ENCODE measurements at places on chromosomes 3 and 15.

DNA sequence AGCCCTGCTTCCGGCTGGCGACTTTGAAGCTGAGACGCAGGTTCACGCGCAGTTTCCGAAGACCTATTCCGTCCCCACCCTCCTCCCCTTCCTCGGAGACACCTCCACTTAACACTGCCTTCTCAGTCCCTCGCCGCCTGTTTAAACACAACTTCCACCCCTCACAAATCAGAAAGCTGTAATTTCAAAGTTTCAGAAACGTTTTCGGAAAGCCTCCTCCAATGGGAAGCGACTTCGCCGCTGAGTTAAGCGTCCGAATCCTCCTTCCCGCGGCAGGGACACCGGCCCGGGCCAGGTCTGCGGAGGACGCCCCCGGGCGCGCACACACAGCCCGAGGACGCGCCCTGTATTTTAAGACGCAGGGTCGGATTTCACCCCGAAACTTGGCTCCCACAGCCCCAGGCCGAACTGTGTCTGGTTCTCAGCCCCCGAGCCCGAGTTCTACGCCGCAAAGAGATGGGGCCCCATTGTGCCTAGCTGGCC is 559 bp upstream of the LRRN1 start:
- peak; percentile 43 for DNase-seq

DNA sequence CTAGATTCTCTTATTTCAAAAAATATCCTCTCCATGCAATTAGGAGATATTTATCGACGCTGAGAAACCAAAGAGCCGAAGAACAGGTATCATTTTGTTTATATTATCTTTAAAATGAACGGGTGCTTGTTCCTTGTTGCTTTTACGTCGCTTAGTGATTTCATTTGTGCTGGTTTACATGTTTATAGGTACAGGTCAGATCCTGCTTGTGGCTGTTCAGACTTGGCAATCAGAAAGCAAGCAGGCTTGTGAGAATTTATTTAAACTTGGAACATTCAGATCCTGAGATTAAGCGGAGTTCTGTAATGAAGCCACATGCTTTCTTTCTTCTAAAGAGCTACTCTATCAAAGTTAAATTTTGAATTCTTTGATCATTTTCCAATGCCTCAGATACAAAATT is 43.0 kb upstream of the ATP2C1 start:
- no peak for DNase-seq

- DNase-seq, result no peak
Observed at GRCh38 chr3:13051066-13051465, 22.2 kb downstream of the IQSEC1 start.

- no peak for DNase-seq
Observed at GRCh38 chr3:54630101-54630623, 297.7 kb downstream of the LRTM1 start.

DNA sequence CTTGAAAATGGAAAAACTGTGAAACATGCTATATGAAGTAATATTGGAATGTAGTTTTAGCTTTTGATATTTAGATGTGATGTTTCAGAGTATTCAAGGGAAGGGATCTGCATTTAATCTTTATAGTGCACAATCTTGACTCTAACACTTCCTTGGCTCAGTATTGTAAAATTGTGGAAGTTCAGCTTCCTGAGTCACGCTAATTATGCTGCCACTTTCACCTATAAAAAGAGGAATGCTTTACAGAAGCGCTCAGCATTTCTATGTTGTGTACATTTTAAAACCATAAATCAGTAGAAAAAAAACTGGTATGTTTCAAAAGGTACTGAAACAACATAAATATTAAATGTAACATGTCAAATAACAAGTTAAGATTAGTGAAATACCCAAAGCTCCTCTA is 32.6 kb downstream of the SERPINI2 start:
- DNase-seq, result no peak

GRCh38 chr15:98522127-98522526 is 126.2 kb upstream of the IGF1R start:
- DNase-seq, result no peak

DNA sequence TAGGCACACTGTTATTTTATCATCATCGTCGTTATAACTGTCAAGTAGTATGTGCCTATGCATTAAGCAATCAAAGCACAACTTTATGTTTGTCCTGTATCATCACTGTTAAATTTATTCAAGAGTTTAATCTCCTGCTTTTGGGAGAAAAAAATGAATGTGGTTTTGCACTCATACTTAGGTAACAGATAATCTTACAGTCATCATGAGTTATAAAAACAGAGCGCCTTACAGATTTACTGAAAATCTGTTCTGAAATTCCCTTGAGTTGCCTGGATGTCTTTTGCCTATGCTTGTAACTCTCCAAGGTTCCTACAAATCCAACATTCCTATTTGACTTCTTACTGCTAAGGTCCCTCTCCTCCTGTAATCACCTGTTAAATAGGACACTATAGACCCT is 307.3 kb downstream of the ZIC4 start:
- DNase-seq, result no peak

- no peak for DNase-seq
Observed at GRCh38 chr3:50447290-50447840, 56.1 kb downstream of the CACNA2D2 start.

- DNase-seq, result no peak
Observed at GRCh38 chr3:127552038-127552437, 38.5 kb downstream of the TPRA1 start.

GRCh38 chr15:71705151-71705550 is 105.2 kb upstream of the NR2E3 start:
- no peak for DNase-seq

GRCh38 chr3:100269001-100269400 is 8.2 kb downstream of the TBC1D23 start:
- DNase-seq, result no peak

DNA sequence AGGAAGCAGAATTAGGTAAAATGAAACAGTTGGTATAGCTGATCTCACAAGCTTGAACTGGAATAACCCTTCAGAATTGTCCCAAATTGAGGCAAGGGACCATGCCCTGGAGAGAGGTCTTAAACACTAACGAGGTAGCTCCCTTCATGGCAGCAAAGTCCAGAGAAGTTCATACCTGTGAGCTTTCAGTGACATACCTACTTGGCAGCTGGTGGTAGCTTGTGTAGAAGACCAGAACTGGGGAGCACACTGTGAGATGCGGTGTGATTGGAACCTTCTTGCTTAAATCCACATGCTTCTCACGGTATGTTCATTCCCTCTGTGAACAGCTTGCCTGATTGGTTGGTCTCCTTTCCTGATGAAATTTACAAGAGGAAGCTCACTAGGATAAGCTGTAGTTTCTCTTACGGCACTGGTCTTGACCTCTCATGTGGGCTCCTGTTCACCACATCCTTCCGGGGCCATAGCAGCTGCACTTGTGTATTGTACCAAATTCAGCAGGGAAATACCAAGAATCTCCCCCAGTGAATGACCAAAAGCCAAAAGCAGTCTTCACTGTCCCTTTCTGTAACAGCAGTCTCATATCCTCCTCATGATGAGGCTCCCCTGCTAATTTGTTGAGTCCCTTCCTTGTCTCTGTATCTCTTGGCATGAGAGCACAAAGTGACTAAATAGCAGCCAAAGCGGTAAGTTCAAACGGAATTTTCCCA is 483.7 kb upstream of the FRG2C start:
- DNase-seq, result no peak

DNA sequence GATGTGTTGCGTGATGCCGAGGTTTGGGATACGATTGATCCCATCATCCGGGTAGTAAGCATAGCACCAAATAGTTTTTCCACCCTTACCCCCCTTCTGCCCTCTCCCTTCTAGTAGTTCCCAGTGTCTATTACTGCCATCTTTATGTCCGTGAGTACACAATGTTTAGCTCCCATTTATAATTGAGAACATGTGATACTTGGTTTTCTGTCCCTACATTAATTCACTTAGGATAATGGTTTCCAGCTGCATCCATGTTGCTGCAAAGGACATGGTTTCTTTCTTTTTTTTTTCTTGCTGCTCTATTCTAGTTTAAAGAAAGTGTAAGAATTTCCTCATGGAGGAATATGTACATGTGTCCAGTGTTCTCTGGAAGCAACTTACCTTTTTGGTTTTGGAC is 51.8 kb downstream of the NSUN3 start:
- DNase-seq, result no peak

DNA sequence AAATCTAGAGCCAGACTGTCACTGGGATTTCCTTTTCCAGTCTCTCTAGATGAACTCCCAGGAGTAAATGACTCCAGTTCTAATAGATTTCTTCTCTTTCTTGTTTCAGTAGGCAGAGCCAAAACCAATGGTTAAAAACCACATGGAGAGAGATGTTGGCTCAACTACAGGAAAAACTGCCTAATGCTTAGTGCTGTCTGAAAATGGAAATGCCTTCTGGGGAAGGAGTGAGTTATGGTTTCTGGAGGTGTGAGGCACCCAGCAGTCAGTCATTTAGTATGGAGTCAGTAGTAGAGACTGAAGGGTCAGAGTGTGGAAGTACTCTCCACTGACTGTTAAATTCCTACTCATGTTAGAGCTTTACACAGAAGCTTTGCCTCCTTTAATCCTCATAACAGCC is 136.7 kb downstream of the CCNL1 start:
- no peak for DNase-seq

DNA sequence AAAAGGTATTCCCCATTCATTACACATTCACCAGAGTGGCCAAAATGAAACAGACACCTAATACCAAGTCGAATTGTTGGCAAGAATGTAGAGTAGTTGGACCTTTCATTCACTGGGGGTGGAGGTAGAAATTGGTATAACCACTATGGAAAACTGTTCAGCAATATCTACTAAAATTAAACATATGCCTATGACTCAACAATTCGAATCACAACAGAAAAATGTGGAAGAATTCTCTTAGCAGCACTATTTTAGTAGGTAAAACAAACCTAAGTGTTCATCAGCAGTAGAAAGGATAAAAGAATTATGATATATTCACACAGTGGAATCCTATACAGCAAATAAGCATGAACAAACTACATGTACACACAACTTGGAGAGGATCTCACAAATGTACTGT is 30.6 kb downstream of the POLG start:
- DNase-seq, result no peak

GRCh38 chr3:114586119-114586518 is 292.3 kb downstream of the TIGIT start:
- no peak for DNase-seq

DNA sequence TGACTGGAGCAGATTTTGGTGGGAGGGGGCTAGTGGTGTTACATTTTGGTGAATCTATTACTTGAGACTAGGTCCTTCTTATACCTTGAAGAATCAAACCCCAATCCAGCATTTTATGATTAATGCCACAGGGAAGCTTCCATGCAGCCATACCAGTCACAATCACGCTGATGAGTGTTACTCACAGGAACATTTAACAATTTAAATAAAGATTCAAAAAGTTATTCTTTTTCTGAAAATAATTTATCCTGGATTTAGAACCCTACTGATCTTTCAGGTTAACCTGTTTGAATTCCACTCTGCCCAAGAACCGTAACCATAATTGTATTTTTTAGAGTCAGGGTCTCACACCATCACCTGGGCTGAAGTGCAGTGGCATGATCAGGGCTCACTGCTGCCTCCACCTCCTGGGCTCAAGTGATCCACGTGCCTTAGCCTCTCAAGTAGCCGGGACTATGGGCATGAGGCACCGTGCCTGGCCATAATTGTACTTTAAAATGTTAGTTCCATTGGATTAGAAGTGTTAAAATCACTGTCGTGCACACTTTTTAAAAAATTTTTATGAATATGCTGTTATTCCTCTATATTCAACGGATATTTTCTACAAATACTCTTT is 929 bp upstream of the MTMR10 start:
- DNase-seq, result no peak

GRCh38 chr3:82080261-82080660 is 318.8 kb upstream of the GBE1 start:
- no peak for DNase-seq

GRCh38 chr15:81480645-81481053 is 106.6 kb upstream of the TMC3 start:
- DNase-seq, result peak; percentile 27

GRCh38 chr3:134150476-134150875 is 100.2 kb downstream of the RYK start:
- no peak for DNase-seq

DNA sequence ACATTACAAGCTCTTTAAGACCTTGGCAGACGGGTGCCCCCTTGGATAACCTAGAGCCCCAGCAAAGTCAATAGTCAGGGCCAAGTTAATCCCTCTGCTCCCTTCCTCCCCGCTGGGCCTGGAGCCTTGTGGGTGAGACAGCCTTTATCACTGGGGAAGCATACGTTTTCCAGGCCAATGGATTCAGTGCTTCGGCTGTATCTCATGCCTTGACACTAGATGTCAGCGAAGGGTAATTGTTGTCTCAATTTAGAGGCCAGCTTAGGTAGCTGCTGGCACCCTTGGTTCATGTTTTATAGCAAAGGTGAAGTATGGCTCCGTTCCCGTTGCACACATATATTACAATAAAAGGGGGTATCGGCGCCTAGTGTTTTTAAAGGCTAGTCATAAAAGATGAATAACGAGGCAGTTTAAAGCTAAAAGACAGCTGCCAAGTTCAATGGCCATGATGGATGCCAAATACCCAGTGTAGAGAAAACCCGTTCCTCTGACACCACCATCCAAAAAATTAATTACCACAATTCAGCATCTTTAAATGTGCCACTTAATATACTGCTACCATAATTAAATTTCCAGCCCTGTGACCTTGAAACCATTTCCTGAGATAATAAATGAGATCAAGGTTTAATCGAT is 52.3 kb upstream of the BNIP2 start:
- DNase-seq, result no peak

DNA sequence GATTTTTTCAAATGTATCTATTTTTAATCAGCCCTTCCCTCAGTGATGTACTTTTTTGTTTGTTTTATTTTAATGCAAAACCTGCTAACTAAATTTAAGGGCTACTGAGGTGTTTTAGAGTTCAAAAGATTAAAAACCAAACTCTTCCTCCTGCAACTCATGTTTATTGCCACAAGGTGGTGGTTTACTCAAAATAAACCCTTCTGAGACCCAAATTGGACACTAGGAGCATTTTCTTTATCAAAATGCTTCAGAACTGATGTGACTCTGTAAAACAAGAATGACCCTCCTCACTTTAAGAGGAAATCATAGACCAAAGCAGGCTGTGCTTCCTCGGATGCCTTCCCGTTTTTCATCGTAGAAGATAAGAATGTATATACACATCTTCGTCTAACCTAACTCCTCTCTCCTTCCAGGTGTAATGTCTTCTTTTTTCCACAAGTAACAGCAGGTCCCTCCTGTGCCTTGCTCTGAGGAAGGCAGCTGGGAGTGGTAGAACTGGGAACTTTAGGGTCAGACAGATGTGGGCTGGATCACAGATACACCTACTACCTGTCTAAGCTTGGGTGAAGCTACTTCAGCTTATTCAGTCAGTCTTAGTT is 2.9 kb upstream of the NME9 start:
- no peak for DNase-seq

DNA sequence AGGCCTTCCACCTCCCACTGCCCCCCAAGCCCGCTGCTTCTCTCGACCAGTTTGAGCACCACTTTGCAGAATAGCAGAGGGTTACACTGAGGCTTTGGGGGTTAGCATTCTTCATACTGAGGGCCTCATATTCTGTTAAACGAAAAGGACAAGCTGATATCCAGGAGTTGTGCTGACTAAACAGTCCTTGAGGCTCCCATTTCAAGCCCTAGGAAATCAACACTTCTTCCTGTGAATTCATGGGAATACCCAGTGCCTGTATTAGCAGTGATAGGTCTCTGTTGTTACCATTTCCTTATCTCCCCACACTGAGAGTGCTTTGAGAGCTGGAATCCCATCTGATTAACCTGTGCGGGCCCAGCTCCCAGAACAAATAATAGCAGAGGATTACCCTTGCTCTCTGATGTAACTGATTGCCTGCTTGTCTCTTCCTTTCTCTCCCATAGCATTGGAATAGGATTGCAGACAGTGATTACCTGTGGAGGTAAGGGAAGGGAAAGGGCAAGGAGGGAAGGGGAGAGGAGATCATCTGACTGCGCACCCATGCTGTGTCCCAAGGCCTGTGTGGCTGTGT is 930 bp downstream of the FBXW12 start:
- DNase-seq, result no peak

- no peak for DNase-seq
Observed at GRCh38 chr3:17747174-17747889, 4.9 kb upstream of the TBC1D5 start.

Measured in activated T-cell treated with anti-CD3 and anti-CD28 coated beads, Interleukin-2, amount 50 U/mL, for 1 hour (primary cell).